ENCODE measurements at places on chromosomes 3 and 15.

DNA sequence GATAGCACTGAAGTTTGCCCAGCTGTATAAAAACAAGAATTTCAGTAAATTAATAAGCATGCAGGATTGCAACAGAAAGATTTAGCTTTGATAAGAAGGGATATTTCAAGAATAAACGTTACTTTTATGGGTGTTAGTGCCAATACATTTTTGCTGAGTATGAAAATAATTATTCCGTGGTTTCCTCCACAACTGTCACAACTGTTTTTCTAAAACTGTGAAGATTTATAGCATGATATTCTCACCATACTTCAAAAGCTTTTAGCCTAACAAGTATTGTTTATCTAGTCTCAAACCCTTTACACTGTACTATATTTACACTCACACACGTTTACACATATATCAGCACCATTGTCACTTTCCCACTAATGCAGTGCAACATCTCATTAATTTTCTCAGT lies 200.5 kb downstream of the TPRG1 start:
- no peak for DNase-seq

- no peak for DNase-seq
These were observed 85.7 kb downstream of the ARIH1 start for GRCh38 chr15:72559781-72560180.

DNA sequence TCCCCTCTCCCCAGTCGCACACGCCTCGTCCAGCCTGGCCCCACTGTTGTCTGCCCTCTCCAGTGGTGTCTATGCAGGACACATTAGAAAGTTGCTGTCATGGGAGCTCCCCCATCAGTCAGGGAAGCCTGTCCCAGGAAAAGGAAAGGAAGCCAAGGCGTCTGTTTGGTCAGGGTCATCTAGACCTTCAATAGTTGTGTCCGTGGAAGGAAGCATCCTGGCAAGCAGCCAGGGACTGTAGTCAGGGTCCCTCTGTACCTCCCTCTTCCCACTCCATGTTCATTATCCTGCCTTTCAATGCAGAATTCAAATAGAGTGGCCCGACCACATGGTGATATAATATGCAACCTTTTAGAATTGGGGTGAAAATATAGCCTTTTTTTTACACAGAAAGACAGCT lies 60.7 kb upstream of the RAB6B start:
- no peak for DNase-seq

- no peak for DNase-seq
These were observed 29.4 kb downstream of the AADAC start for GRCh38 chr3:151843275-151843674.

DNA sequence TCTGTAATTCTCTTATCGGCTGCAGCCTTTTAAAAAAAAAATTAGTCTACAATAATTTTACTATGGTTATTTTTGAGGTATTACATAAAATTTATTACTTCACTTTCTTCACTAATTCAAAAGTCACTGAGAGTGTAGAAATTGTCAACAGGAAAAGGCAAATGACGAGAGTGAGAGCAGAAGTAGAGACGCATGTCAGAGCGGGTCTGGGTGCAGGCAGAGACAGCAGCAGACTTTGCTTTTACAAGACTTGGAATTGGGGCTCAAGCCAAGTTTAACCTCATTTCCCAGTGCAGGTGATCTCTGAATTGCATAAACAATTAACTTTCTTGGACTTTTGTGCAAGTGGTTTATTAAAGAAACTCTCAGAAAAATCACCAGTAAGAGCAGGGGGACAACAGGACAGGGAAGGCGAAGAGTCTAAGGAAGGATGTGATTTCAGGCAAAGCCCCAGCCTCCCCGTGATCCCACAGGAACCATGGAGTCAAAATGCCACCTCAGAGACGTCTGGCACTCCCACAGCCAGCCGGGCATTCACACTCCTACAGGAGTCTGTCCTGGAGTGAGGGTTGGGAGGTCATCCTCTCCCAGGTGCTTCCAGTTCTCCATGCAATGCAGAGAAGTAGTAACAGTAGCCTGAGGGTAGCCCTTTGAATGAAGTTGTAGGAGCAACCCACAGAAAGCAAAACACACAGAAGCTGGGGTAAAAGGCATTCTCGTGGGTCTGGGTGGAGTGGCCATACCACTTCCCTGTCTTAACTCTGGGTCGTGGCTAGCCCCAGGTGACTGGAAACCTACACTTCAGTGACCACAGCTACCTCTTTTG lies 274.0 kb upstream of the TGFBR2 start:
- DNase-seq = no peak

GRCh38 chr15:77475898-77476297 lies 55.2 kb downstream of the HMG20A start:
- no peak for DNase-seq
